ENCODE measurements at places on chromosomes 7 and 10.

GRCh38 chr7:106660862-106661720, at the start of gene CCDC71L:
CCDC71L (minus strand) TSS chr7:106661158; CDS start chr7:106660896, 262 bp downstream.
- DNase-seq = peak; percentile 99

DNA sequence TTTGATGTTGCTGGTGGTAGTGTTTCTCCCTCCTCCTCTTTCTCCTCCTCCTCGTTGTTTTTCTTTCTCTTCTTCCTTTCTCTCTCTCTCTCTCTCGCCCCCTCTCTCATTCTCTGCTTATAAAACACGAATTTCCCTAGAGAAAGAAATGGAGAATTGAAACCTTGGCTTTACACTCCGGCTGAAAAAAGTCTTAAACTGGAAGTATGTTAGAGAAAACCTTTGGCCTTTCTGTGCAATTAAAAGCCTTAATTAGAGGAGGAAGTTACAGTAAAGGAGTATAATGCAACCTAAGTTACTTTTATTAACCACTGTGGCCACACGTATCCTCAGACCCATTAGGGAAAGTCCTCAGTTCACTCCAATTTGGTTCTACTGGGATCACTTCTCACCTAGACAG, 501.7 kb upstream of the SORCS1 start:
- DNase-seq = no peak

GRCh38 chr10:44923611-44924010, 12.5 kb downstream of the TMEM72 start:
- no peak for DNase-seq

- no peak for DNase-seq
Measured at GRCh38 chr10:125094806-125095205, 65.6 kb downstream of the CTBP2 start.

- peak; percentile 85 for DNase-seq
Measured at GRCh38 chr7:99143853-99144672, at the start of gene SMURF1. SMURF1 (minus strand) TSS chr7:99144108; CDS start chr7:99143780, 328 bp downstream.

DNA sequence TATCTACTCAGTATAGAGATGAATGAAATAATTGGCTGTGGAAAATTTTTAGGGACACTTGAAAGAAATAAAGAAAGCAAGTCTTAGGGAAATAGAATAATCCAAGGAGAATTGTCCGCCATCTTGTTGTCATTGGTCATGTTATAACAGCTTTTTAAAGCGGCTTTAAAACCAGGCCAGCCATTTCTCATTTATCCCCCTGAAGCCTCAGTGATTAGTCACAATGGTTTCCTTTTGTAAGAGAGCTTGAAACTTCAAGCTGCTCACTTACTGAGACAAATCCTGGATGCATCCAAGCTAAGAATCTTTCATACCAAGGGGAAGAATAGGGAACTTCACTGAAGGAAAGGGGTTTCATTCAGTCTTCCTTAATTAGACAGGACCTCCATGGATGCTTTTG, 67.9 kb downstream of the SGCE start:
- DNase-seq = no peak

GRCh38 chr10:32141018-32141807, 85.0 kb upstream of the KIF5B start:
- no peak for DNase-seq
